ENCODE measurements at places on chromosomes 11 and 22.

- DNase-seq, result no peak
Measured at GRCh38 chr11:1757861-1758610, 5.7 kb downstream of the CTSD start.

DNA sequence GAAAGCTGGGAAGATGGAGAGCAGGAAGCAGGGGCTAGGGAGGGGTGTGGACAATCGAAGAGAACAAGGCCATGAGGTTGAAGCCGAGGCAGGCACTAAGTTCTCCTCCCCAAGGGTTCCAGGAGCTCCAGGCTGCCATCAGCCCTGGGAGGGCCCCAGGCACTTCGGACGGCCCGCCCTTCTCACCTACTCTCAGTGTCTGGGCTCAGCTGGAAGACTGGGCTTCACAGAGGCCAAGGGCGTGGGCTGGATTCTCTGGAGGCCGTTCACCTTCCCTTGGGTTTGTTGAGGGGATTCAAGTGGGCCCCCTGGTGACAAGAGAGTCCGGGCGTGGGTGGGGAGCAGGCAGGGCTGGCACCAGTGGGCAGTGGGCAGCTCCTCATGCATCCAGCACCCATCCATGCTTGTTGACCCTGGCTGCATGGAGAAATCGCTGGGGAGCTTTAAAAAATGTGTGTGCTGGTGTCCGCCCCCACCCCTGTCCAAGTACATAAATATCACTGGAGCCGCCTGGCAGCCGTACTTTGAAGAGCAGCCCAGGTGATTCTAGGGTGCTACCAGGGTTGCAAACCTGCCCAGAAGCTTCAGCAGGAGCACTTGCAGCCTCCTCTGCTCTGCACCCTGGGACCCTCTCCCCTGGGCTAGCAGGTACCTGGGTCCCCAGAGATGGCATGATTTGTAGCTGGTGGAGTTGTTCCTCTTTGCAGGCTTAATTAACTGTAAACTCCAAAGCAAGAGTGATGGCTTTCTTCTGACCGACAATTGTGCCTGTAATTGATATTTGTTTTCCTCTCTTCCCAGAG lies 74.3 kb downstream of the RTL6 start:
- no peak for DNase-seq

DNA sequence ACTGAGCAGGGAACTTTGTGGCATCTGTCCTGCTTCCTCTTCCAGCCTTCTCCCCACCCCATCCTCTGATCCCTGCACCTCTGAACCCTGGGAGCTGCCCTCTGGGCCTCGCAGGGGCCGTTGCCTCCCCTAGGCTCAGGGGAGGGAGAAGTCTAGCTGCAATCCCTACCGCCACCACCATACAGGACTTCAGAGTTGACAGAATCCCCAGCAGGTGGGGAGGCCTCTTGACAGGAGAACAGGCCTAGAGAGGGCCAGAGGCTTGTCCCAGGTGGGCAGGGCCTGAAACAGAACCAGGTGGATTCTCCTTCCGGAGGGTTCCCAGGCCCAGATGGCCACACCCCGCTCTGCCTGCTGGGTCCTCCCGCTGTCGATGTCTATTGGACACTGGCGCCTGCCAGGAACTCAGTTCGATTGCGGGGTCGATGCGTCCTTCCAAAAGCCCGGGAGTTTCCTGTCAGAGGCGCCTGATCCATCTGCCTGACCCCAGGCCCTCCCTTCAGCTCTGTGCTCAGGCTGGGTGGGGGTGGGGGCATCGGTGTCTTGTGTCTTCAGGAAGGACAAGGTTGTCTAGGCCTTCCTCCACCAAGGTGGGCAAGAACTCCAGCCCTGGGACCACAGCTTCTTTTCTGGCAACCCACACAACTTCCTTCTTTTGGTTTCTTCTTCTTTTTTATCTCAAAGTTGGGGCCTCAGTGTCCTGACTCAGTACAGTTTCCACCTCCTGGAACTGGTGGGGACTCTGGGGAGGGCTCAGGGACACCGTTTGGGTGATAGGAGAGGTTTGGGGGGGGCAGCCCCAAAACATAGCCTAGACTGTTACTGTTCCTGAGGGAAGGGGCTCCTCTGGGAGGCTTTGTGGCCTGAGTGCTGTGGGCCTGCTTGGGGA lies 6.4 kb downstream of the STARD10 start:
- DNase-seq, result peak; percentile 10

- no peak for DNase-seq
Measured at GRCh38 chr22:21022507-21022906, 7.5 kb downstream of the P2RX6 start.

DNA sequence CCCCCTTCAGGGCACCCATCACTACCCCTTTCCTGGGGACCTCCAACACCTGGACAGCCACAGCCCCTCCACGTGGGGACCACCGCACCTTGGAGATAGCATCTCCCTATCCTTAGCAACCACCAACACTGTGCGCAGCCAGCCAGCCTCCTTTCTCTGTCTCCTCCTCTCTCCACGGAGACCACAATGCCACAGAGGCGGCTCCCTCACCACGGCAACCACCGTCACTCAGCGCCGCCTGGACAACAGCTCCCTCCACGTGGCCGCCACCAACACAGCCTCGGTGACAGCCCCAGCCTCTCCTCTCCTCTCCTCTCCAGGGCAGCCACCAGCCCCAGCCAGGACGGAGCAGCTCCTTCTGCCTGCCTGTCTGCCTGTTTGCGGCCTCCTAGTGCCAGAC lies 10.5 kb downstream of the ELFN2 start:
- DNase-seq, result peak; percentile 8

- peak; percentile 32 for DNase-seq
Measured at GRCh38 chr11:111303461-111303860, 5.1 kb downstream of the POU2AF3 start.

DNA sequence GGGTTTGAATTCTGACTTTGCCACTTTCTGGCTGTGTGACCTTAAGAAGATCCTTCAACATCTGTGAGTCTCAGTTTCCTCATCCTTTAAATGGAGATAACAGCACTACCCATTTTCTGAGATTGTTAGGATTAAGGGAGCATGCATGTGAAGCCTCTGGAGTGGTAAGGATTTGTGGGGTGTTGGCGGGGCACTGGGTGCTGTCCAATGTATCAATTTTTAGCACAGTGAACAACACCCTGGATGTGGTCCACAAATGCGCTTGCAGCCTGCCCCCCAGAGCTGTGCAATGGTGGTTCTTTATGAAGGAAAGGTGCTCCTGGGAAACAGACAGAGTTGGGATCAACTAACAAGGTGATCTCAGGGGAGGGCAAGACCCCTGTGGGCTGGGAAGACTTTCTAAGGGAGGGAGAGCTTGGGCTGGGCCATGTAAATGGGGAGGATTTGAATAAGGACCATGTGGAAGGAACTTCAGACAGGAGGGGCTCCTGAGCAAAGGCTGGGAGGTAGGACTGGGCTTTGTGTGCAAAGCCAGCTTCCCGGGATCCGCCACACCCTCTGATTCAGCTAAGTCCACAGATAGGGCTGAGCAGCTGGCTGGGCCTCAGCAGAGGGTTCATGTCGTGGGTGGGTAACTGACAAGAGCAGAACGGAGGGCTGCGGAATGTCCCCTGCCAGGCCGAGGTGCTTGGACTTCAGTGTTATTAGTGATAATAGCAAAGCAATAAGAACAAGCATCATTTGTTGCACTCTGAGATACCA lies 22.7 kb upstream of the RASD2 start:
- DNase-seq, result no peak

GRCh38 chr11:21771097-21771496 lies 421.8 kb upstream of the ANO5 start:
- no peak for DNase-seq

- DNase-seq, result peak; percentile 1
Measured at GRCh38 chr22:35749808-35750207, 32.1 kb downstream of the APOL5 start.

DNA sequence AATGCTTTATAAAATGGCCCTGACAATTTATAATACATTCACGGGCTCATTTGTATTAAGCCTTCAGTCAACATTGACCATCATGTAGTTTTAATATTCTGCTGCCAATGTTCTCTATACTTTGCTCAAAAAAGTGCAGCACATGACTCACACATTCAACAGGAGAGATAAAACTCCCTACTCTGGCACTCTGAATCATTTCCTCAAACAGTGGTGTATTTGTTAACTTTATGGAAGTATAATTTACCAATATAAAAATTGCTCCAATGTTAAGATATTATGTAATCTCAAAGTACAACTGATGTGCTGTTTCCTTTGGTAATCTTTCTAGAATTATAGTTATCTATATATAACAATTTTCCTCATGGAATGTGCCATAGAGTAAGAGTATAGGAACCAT lies 39.9 kb downstream of the MAML2 start:
- DNase-seq, result no peak

GRCh38 chr22:25540908-25541660 lies 23.4 kb upstream of the GRK3 start:
- no peak for DNase-seq

DNA sequence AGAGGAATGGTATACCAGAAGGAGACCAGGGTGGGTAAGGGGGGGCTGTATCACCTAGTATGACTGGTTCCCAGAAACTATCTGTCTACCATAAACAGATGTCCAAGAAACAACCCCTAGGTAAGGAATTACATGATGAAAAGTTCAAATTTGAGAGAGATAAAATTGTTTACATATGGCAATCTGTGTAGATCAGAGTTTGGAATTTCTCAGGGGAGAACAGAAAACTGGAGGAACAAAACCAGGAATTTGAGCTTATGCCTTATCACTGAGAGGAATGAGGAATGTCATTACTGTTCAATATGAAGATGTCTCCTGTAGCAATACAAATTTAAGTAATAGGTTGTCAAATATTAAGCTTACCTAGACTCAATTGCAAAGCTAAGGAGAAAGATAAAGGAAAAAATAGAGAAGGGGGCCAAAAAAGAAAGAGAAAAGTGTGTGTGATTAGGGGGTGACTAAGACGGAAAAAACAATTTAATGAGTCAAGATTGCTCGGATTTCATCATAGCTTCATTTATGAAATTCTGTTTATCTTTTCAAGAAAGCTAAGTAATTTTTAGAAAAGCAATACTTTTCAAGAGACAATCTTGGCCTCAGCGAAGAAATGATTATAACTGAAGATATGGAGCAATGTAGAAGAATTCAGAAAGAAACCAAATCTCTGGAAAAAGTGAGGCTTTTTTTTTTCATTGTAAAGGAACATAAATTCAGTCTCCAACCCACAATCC lies 117.8 kb downstream of the APOL5 start:
- DNase-seq, result no peak

GRCh38 chr11:93484716-93485115 lies 58.5 kb downstream of the SMCO4 start:
- DNase-seq, result no peak

- DNase-seq, result no peak
Measured at GRCh38 chr11:31529701-31530100, 20.1 kb downstream of the ELP4 start.

DNA sequence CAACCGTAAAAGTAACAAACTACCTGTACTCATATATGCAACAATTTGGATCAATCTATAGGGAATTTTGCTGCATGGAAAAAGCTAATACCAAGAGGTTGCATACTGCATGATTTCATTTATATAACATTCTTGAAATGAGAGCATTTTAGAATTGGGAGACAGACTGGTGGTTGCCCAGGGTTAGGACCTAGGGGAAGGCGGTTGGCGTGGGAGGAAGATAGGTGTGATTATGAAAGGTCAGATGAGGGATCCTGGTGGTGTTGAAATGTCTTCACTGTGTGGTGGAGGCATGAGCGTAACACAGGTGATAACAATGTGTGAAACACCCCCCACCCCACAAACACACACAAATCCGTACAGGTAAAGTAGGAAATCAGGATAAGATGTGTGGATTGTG lies 176.6 kb upstream of the ZBED5 start:
- DNase-seq, result no peak

GRCh38 chr11:126510621-126511370 lies 155.3 kb downstream of the ST3GAL4 start:
- no peak for DNase-seq

DNA sequence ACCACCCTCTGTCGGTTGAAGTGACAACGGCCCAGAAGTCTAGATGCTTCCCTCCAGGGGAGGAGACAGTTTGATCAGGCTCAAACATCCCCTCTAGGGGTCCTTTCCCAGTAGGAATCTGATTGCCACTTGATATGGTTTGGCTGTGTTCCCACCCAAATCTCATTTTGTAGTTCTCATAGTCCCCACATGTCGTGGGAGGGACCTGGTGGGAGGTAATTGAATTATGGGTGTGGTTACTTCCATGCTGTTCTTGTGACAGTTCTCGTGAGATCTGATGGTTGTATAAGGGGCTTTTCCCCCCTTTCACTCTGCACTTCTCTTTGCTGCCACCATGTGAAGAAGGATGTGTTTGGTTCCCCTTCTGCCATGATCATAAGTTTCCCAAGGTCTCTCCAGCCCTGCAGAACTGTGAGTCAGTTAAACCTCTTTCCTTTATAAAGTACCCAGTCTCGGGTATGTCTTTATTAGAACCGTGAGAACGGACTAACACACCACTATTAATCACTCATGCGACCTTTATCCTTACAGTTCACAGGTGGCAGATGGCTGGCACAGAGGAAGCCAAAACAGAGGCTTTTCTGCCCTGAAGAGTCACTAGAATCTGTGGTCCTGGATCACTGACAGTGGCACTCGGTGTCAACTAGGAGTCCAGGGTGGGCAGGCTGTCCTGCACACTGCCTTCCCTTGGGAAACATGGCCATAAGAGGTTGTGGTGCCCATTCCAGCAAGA lies 21.6 kb downstream of the ASPHD2 start:
- DNase-seq, result no peak

- no peak for DNase-seq
Measured at GRCh38 chr11:126229858-126230540, 18.4 kb downstream of the FAM118B start.

DNA sequence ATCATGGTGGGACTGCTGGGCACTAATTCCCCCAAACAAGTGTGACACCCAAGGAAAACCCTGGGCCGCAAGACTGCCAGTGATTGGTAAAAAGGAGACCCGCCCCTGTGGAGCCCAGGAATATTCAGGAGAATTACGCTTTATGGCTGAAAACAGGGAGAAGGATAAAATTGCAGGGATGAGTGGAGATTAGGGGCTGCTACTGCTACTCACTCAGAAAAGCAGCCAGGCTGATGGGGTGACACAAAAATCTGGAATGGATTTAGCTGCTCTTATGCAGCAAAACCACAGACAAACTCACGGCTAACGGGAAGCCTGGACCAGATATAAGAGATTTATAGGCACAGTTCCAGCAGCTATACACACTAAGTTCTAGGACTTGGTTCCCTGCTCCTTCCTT lies 4.4 kb upstream of the FBXO3 start:
- DNase-seq, result no peak

- DNase-seq, result no peak
Measured at GRCh38 chr22:35531202-35531601, 9.4 kb upstream of the RASD2 start.

GRCh38 chr22:17984114-17984513 lies 40.2 kb downstream of the MICAL3 start:
- DNase-seq, result no peak

GRCh38 chr11:9855579-9856287 lies 191.9 kb downstream of the SWAP70 start:
- DNase-seq, result no peak
